Smooth muscle cell of trachea (primary cell): ENCODE measurements at places on chromosomes 2 and 18. TPM values are rescaled to one million over a fixed set of nuclear protein-coding genes. Genes with fewer than 3 reads are reported as not detected.

The ZNF892 gene
- total RNA-seq: 6.3 and 7.9 TPM in 2 replicates

The HAAO gene
- total RNA-seq: 2.3 and 6.3 TPM in 2 replicates

The MEP1B gene
- total RNA-seq: 0.17 TPM in 1 of 2 replicates, not detected in the other

The GALNT14 gene
- total RNA-seq: 0.66 and 1.7 TPM in 2 replicates

The PUM2 gene
- 44.1 and 44.8 TPM in 2 replicates for total RNA-seq

The PKP4 gene
- 47.4 and 49.6 TPM in 2 replicates for total RNA-seq

The ANO7 gene
- total RNA-seq: 0.15 and 0.83 TPM in 2 replicates

The DSC3 gene
- 0.15 and 0.33 TPM in 2 replicates for total RNA-seq

The SLC9A2 gene
- under 0.01 TPM in 2 replicates for total RNA-seq

The MAB21L4 gene
- total RNA-seq: not detected in 2 replicates

The RFX8 gene
- total RNA-seq: 9.1 and 36.7 TPM in 2 replicates

The ZNF2 gene
- total RNA-seq: 7.9 and 13.1 TPM in 2 replicates

The SMC6 gene
- 16.0 and 28.8 TPM in 2 replicates for total RNA-seq

The SAG gene
- not detected in 2 replicates for total RNA-seq

The ITGA6 gene
- total RNA-seq: 17.5 and 56.3 TPM in 2 replicates

The GRB14 gene
- 0.29 and 0.83 TPM in 2 replicates for total RNA-seq
